ENCODE measurements at places on chromosomes 3 and 15.

DNA sequence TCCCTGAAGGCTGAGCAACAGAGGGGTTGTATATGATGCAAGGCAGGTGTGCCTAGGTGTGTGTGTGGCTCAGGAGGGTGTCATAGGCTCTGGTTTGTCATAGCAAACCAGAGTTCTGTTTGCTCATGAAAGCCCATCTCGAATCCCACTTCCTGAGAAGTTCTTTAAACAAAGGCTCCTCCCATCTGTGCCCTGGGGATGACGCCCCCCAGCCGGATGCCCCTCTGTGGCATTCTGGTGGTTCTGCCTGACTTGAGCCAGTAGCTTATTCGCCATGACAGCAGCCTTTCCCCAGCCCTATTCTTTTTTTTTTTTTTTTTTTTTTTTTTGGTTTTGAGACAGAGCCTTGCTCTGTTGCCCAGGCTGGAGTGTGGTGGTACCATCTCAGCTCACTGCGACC, 45.4 kb downstream of the PDIA5 start:
- no peak for DNase-seq

GRCh38 chr15:77059786-77060361, 11.0 kb downstream of the TSPAN3 start:
- DNase-seq = no peak

DNA sequence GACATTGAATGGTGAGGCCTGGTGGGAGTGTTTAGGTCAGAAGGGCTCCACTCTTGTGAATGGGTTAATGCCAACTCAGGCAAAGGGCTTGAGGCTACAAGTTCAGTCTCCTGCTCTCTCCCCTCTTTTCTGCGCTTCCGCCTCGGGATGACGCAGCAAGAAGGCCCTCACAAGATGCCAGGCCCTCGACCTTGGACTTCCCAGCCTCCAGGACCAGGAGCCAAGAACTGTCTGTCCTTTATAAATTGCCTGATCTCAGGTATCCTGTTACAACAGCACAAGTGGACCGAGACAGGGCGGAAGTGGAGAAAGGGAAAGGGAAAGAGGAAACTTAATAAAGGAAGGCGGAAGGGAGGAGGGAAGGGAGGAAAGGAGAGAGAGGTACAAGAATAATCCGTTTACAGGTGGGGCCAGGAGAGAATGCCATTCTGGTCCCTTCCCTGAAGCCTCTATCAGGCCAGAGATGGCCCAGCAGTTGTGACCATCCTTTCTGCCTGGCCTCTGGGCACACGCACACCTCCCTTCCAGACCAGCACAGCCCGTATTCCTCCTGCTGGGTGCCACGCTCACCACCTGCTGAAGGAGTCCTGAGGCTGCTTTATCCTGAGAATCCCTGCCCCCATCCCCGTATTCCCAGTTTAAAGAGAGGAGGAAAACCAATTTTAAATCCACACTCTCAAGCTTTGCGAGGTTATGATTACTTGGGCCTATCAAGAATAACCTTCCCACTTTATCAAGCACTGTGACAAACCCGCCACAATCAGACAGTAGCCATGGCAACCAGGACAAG, 64.2 kb downstream of the OXNAD1 start:
- DNase-seq = no peak

GRCh38 chr3:108546247-108546646, 35.9 kb upstream of the MYH15 start:
- DNase-seq = no peak

DNA sequence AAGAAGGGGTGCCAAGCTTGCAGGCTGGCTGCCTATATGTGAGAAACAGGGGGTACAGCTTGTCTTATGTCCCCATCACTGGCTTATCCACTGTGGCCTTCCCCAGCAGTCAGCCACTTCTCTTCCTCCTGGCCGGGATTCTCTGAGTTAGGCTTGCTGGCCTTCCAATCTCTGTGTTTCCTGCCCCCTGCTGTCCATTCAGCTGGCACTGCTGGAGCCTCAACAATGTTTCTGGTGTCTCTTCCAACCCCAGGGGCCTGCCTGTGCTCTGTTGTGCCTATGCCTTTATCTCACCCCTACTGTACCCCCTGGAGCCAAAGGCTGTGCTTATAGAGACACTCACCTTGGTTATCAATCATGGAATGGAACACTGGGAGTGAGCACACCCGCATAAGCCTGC, 36.5 kb downstream of the ANAPC13 start:
- DNase-seq = peak; percentile 60

DNA sequence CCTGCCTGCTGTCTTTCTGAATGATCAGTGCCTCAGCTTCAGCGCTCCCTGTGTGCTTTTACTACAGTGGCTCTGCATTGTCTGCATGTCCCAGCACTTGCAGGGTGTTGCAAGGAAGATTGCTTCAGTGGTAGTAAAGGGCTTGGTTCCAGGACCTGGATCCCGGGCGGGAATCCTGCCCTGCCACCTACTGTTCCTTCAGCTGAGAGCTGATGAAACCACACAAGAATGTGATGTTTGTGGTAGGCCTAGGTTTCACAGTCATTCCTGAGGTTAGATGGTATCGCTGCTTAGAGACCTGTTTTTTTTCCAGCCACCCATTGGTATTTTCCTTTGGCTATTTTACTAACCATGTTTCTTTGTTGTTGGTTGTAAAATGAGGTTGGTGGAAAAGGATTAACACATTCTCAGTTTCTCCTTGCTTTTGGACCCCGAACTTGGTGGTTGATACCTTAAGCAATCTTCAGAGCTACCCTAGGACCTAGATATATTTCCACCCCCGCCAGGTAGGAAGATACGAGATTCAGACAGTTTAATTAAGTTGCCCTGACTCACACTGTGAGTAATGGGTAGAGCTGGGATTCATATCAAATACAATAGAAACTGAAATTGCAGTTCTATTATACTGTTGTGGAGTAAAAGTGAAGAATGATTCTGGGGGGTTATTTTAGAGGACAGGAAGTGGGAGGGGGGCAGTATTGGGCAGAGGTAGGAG, 11.4 kb downstream of the GPR87 start:
- DNase-seq = peak; percentile 21

- no peak for DNase-seq
These were observed 252.2 kb upstream of the TBL1XR1 start for GRCh38 chr3:177449360-177450006.

DNA sequence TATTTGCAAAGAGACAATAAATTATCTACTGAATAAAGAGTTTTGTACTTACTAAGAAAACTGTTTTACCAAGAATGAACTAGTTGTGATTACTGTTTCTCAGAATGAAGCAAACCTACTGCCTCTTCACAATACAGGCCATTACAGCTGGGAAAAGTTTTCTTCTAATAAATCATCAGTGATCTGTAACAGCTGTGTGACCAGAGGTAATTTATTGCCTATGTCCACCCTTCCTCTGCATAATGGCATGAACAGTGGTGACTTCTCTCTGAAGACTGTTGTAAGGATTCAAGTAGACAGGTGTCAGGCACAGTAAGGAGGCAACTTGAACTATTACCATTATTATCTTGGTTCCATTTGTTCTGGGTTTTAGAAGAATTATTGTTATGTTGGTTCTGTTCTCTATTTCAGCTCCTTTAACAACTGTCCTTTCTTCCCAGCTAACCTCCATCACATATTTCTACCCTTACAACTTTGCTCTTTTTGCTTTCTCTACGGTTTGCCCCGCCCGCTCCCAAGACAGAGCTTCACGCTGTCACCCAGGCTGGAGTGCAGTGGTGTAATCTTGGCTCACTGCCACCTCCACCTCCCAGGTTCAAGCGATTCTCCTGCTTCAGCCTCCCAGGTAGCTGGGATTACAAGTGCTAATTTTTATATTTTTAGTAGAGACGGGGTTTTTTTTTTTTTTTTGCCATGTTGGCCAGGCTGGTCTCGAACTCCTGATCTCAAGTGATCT, 51.5 kb downstream of the PRKAR2A start:
- peak; percentile 13 for DNase-seq

- no peak for DNase-seq
These were observed 223.8 kb downstream of the NTRK3 start for GRCh38 chr15:88032787-88033186.

GRCh38 chr15:67573194-67573593, 30.7 kb downstream of the MAP2K5 start:
- DNase-seq = no peak

- no peak for DNase-seq
These were observed 138.8 kb downstream of the LRRK1 start for GRCh38 chr15:101057841-101058407.

- DNase-seq = no peak
These were observed 40.4 kb downstream of the GOLGA6A start for GRCh38 chr15:74041777-74042435.

- DNase-seq = no peak
These were observed 654 bp downstream of the RUBCN start for GRCh38 chr3:197736010-197736490.

- DNase-seq = peak; percentile 27
These were observed 129.0 kb downstream of the RPL22L1 start for GRCh38 chr3:170740726-170741591.

GRCh38 chr15:92605225-92605944, 50.2 kb downstream of the FAM174B start:
- no peak for DNase-seq

- peak; percentile 69 for DNase-seq
These were observed 18.8 kb upstream of the GUCA1C start for GRCh38 chr3:108972482-108972881.

DNA sequence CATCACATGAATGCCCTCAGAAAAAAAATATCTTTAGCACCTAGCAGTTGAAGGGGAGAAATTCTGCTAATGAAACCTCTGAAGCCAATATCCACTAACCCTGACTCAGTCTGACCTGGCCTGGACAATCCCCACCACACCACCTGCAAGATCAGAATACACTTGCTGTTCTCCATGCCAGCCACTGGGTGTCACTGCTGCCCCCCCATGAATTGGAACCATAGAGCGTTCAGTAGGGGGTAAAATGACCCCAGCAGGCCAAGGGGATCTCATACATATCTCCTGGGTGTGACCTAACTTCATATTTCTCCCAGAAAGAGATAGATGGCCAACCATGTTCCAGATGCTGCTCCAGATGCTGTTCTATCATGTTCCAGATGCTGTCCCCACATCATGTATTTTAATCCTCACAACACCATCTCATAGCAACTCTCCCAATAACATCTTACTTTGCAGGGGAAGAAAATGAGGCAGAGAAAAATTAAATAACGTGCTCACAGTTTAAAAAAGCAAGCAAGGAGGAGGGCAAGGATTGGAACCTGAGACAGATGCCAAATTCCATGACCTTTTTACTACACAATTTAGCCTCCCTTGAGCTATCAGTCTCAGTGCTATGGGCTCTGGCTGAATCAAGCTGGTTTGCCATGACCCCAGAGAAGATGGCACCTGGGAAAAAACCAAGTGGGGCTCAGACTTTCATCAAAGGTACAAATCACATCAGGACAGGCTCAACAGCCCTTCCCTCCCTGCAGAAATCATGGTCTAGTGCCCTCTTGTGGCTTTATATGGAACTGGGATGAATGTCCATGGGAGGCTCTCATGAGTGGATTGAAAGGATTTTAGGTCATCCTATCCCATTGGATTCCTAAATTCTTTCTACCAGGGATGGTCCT, 12.4 kb downstream of the NTRK3 start:
- no peak for DNase-seq

DNA sequence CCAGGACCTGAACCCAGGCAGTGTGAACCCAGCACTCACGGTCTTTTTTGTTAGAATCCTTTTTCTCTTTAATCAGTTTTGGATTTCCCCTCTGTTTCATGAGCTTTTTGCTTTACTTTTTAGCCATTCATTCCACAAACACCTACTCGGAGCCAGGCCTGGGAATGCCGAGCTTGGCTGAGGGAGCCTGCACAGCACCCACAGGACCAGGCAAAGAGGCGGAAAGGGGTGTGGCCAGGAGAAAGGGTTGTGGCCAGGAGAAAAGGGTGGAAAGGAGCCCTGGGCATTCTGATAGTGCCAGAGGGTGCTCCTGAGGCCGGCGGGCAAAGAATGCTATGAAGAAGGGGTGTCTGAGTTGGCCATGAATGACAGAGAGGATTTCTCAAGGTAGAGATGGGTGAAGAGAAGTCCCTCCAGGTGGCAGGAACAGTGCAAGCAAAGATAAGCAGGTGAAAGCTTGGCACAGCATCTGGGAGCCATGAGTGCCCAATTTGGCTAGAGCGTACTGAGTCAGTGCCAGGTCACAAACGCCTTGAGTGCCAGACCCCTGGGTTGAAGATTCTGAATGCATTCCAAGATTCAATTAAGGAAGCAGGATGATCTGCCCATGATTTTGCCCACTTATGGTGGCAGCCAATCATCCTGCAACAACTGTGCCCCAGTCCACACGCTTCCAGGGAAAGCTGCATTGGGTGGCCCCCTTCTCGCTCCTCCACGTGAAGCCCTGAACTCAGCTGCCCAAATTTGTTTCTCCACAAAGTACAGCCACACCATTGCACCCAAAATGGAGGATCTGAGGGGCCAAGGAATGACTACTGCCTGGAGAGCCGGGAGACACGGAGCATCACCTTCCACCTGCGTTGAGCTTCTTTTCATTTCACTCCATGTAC, 157.2 kb downstream of the XXYLT1 start:
- no peak for DNase-seq

- no peak for DNase-seq
These were observed 17.9 kb upstream of the CNOT10 start for GRCh38 chr3:32667072-32667582.

- peak; percentile 7 for DNase-seq
These were observed 126.9 kb downstream of the LRRK1 start for GRCh38 chr15:101045835-101046691.

- peak; percentile 55 for DNase-seq
These were observed 535 bp downstream of the MCTP2 start for GRCh38 chr15:94231723-94232468.

DNA sequence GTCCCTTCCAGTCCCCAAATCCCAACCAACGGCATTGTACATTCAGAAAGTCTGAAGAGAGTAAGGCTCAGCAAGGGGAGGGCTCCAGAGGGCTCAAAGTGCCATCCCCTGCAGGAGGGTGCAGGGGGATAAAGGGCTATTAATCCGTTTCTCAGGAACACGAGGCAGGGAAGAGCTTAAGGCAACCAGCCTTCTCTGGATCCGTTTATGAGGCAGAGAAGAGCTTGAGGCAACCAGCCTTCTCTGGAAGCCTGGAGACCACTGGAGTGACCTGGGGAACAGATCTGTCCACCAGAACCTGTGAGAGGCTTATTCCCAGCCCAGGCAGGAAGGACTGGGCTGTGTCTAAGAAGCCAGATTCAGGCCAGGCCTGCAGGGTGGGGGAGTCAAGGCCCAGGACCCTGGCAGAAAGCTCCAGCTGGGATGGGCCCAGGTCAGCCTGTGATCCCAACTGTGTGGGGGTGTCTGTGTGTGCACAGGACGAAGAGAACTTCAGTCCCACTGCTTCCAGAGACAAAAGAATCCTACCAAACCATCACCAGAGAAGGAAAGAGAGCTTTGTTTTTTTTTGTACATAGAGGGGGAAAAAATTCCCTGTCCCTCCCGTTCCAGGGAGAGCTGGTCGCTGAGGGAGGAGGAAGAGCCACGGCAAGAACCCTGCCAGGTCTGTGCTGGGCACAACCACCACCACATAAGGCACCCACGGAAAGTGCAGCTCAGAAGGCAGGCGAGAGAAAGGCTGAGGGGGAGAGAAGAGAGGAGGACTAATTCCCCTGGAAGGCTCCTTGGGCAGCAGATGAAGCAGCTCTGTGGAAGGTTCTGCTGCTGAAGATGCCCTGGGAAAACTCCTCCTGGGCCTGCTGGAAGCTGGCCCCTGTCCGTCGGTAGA, 1.6 kb upstream of the ULK3 start:
- no peak for DNase-seq

GRCh38 chr15:88852476-88852875, 42.9 kb downstream of the HAPLN3 start:
- DNase-seq = no peak

- no peak for DNase-seq
These were observed 3.5 kb upstream of the SPG11 start for GRCh38 chr15:44667039-44667360.

All from body of pancreas (tissue), 4 donors.